ENCODE measurements at places on chromosomes 2 and 18.

DNA sequence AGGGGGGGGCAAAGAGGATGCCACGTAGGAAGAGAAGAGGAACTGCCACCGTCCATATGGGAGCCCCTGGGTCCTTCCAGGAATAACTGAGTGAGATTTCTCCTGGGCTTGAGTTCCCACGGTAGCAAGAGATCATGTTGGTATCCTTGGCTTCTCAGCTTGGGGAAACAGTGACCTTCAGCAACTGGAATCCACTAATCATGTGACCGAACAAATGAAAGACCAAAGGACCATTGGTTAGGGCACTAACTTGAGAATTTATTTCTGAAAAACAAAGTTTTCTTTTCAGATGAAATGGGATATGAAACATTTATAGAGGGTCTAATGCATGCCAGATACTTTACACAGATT lies 259.4 kb upstream of the ID2 start:
- DNase-seq: no peak

- DNase-seq: no peak
These were observed 89.9 kb downstream of the RHOB start for GRCh38 chr2:20536619-20537422.

DNA sequence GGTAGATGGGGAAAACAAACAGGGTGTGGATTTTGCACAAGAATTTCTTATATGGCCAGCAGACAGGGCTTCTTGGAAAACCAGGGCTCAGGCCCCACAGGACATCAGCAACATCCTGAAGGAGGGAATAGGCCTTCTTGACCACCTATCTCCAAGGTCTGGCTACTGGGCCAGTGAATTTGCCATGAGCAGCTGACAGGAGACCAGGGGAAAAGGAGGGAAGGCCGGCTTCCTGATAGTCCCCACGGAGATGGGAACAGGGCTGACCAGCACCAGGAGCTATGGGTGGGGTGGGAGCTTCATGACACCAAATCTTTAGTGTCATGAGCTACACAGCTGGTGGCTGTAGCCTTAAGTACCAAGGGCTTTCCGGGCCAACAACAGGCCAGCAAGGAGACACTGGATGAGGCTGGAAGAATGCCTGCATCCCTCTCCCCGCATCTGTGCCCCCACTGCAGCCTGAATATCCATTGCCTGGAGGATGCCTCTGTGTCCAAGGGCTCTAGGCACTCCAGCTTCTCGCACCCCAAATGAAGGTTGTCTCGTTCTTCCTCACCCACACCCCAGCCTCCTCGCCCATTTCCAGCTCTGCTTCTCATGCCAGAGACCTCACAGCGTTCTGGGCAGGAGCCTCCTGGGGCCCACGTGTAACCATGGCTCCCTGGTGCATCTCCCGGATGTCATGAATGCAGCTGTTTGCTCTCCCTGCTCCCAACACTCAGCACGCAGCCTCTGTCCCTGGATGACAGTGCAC lies 74.8 kb downstream of the EMX1 start:
- no peak for DNase-seq

DNA sequence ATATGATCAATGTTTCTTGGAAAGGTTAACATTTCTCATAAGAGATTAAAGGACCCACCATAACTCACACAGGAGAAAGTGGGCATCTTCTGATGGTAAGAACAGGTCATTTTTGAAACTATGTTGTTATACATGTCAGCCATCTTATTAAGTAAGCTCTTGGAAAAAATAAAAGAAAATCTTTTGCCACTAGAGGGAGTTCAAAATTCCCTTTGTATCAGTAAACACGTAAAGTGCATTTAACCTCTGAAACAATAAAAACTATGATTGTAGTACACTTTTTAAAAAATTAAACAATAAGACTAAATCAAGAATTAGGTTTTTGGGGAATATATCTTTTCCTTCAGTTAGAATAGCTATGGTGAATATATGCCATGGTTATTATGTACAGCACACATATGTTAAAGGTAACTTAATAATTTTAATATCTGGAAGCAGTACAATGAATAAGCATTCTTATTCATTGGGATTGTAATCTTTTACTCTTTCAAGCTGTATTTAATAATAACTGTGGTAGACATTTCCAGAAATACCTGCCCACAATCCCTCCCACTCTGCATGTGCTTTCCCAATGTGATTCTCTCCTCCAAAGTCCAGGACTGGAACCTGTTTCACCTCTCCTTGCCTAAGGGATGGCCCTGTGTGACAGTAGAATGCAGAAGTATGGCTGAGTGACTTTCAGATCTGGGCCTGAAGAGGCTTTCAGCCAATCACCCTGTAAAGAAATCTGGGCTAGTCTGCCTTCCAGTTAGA lies 64.2 kb downstream of the RBMS1 start:
- DNase-seq: no peak

- no peak for DNase-seq
These were observed 29.4 kb upstream of the ASB1 start for GRCh38 chr2:238397356-238397755.

- DNase-seq: no peak
These were observed 11.3 kb downstream of the VPS54 start for GRCh38 chr2:64007924-64008323.
